ENCODE measurements at places on chromosomes 2 and 18.

DNA sequence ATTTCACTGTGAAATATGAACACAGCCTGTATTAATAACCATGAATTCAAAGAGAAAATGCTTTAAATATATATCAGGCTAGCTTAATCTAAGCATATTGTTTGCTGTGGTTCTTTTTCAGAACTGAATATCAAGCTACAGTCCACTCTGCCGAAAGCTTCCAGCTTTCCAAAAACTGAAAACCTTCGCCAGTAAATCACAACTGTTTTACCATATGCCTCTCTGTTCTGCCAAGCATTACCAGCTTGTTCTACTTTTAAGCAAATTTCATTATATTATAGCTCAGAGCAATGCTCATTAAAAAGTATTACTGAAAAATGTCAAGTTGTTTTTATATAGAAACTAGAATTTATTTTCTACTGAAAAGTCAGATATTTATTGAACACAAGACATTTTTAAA, 277.4 kb downstream of the NRXN1 start:
- DNase-seq: no peak

- no peak for DNase-seq
These were observed 4.8 kb upstream of the RNF138 start for GRCh38 chr18:32086881-32087280.

GRCh38 chr2:65742977-65743376, 310.6 kb upstream of the SPRED2 start:
- DNase-seq: no peak

DNA sequence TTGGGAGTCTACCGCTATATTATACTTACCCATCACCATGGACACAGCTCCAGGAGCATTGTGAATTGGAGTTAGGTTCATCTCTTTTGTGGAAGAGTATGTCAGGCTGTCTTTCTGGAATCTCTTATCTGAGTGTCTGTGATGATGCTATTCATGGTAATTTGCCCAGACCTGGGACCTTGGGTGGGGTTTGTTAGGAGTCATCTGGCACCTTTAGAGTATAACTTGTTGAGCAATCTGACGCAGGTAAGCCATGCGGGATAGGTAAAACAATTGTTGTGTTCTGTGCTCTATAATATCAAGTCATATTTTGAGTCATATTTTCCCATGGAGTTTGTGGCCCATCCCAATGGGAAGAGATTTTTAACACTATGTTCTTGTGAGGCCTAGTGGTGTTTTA, 49.7 kb upstream of the MAPRE2 start:
- no peak for DNase-seq

- DNase-seq: no peak
These were observed 70.0 kb upstream of the NDUFV2 start for GRCh38 chr18:9032519-9032918.

GRCh38 chr18:35673682-35674081, 92.1 kb downstream of the GALNT1 start:
- no peak for DNase-seq

DNA sequence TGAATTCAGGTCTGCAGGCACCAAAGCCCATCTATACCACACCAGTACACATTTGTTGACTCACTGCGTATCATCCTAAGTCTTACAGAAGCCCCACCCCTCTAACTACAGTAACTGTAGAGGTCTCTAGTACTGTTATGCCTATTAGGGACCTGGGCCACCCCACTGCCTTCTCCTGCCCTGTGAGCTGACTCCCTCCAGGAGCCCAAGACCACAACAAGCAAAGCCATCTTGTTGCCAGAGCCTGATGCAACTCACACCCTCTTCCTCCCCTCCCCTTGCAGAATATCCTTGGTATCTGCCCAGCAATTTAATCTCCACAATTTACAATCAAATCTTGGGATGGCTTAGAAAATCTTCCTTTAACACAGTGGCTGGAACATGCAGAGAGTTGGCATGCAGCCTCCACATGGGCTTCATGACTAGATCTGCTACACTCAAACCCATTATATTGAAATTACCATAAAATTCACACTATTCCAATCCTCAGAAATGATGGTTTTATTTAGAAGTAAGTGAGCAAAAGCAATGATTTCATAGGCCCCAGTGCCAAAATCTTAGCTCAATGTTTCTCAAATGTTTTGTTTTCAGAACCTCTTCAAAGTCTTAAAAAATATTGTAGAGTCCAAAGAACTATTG, 17.7 kb upstream of the CYP1B1 start:
- no peak for DNase-seq

GRCh38 chr2:126811101-126811500, 87.6 kb upstream of the TEX51 start:
- DNase-seq: no peak

DNA sequence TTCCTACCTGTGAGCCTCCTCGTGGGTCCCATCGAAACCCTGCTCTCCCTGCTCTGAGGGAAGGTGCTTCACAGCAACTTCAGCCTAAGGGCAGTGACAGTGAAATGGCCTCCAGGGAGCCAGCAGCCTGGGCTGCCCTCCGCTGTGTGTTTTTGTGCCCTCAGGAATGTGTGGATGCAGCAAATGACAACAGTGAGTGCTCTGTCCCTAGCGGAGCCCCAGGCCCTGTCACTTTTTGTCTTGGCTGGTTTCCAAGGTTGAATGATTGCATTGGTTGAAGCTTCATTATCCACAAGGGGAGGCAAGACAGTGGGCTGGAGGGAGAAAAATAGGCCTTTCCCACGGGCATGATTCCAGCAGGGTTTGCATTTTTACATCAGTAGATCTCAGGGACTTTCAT, 42.9 kb downstream of the STON1 start:
- no peak for DNase-seq

DNA sequence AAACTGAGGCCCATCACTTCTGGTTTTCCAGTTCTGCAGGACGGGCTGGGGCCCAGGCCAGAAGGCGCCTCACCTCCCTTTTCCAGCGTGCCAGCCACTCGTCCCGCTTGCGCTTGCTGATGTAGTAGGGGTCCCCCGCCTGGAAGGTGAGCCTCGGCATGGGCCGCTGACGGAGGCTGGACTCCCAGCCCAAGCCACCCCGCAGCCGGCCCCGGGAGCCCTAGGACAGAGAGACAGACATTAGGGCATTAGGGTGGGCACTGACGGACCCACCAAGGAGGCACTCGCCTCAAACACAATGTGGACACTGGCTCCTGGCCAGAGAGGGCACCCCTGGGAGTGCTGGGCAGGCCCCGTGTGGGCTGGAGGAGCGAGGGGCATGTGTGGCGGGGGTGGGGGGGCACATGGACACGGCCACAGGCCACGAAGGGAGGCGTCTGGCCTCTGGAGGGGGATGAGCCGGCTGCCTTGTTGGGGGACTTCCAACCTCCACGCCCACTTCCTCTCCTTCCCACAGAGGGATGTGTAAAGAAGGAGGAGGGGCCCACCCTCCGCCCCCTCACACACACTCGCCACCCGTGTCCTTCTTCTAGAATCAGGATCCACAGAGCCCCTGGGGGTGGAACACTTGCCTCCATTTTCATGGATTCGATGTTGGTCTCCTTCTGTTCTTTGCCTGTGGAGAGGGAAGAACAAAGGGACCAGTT, 66.7 kb downstream of the DNMT3A start:
- no peak for DNase-seq

Measured in NCI-H748 treated with DMSO at 0.1 percent for 48 hours (cell line).